Activated naive CD4-positive, alpha-beta T cell treated with anti-CD3 and anti-CD28 coated beads, Interleukin-2, amount 10 ng/mL, durations not matched to agents 7 days and 5 days (primary cell): ENCODE measurements at places on chromosomes 4 and X.
A peak's percentile ranks its signal among the peaks of the same experiment; 100 is the strongest.

GRCh38 chrX:47751670-47752069 is 85.0 kb upstream of the ZNF81 start:
- peak; percentile 49 for DNase-seq

GRCh38 chr4:68182382-68182820 is 52.7 kb upstream of the TMPRSS11F start:
- DNase-seq, result no peak

DNA sequence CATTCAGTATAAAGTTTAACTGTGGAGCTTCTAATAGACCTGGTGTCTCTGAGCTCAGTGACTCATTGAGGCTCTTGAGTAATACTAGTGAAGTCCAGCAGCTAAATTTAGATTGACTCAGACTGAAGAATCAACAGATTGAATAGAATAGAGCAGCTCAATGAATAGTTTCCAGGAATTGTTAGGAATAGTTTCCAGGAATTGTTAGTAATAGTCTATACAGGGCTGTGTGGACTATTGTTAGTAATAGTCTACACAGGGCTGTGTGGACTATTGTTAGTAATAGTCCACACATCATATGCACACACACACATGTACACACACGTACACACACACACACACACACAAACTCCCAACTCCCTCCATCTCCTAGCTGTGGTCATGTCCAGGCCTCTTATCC is 3.0 kb downstream of the GIMD1 start:
- no peak for DNase-seq

- DNase-seq, result no peak
These were observed 193.0 kb upstream of the PPP3CA start for GRCh38 chr4:101540336-101540735.

DNA sequence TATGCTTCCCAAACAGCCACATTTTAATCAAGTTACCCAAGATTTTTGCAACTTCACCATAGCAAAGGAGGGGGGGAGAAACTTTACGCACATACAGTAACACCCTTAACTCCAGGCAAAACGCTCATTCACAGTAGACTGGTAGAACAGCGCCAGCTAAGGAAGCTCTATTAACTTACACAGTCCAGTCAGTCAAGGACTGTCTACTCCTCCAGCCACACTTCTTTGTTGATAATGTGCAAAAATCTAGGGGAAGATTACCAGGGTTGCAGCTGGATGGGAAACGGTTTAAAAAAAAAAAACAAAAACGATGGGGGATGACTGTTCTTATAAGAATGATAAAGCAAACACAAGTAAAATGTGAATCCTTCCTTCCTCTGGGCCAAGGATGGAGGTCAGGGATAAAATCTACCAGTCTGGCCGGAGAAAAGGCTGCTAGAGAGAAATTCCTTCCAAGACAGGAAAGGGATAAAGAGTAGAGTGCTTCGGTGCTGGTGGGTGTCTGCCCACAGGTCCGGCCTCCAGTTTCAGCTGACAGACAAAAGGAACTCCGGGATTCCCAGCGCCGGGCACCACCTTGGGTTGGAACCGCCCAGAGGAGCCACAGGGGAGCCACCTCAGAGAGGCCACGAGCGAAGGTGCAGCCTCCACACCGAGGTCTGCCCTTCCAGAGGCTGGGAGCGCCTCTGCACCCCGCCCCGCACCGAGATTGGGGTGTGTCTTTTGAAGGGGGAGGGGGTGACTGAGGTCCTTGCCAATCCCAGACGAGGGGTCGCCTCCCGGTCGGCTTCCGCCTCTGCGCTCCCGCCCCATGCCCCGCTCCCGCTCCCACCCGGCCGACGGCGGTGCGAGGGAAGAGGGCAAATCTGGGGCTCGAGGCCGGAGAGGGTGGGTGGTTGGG is 811 bp downstream of the ANKRD50 start:
- DNase-seq, result peak; percentile 48
